Fibroblast of mammary gland (primary cell): ENCODE measurements at places on chromosomes 4 and X.
A peak's percentile ranks its signal among the peaks of the same experiment; 100 is the strongest.

- DNase-seq = peak; percentile 21
Measured at GRCh38 chrX:57573754-57574153, 18.1 kb upstream of the ZXDB start.

DNA sequence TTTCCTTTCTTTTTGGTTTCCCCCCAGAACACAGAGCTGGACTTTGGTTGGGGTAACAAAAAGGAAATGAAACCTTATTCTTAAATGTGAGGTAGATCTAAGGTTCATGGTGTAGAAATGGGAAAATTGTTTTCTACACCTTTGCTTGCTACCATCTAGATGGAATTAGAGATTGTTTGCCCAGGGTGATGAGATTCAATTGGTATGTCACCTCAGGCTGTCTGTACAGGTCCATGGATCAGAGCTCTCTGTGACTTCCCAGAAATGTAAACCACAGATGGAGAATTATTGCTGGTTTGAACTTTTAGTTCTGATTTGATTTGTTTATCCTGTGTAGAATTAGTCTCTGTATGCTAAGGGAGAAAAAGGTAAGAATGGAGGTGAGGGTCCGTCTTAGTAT, 146.7 kb downstream of the PCDH7 start:
- DNase-seq = no peak

DNA sequence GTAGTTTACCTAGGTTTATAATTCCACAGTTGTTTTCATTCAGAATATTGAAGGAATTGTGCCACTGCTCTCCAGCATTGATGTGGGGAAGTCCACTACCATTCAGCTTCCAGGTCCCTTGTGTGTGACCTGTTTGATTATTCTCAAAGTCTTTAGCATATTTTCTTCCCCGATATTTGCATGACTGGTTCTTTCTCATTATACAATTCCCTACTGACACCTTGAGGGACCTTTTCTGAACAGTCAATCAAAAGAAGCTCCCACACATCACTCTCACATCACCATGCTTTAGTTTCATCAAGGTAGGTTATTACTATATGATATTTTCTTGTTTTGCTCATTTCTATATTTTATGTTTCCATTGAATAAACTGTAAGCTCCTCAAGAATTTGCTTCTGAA, 44.1 kb downstream of the SLC39A8 start:
- no peak for DNase-seq

DNA sequence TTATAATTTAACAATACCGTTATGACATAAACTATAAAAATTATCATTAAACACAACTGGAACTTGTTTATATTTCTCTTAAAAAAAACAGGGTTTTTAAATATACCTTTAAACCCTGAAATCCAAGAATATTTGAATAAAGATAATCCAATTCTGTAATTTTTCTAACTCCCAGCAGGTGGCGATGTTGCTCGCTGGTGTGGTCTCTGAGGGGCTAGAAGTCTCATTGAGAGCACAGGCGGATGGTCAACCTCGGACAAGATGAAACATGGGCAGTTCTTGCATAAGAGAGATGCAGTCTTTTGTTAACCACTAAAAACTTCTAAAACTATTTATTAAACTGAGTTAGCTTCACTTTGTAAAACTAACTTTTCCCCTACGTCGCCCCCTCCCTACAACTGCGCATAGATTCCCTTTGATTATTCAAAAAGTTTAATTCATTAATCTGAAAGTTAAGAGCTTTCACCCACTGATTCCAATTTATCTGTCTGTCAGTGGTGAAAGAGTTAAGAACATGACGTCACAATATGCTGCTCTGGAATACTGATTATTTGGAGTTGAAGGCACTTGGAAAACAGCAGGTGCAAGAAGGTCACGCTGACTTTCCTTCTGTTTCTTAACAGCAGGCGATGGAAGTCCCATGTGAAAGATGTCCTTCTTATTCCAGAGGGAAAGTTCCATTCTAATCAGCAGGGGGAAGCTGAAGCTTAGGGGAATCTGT, 29.5 kb downstream of the DMP1 start:
- peak; percentile 76 for DNase-seq

DNA sequence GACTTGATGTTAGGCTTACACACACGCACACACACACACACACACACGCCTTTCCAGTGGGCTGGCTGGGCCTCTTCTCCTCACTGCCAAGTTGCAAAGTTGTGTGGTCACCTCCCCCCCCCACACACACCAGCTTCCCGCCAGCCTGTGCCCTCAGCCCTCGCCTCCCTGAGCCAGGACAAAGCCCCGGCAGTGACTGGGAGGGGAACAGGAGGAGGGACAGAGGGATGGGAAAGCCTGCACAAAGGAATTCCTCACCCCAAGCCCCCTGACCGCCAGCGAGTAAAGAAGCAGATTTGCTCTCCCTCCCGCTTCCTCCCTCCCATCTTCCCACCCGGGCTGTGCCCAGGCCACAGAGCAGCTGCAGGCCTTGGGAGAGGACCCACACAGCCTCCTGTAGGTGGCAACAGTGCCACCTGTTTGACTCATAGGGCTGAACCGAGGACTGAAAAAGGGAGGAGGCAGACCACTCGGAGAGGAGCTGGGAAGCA, at the start of gene GDPD2:
TSS of gene GDPD2 (plus strand) at position 464 of the 491 bp plus-strand sequence. CDS start 1,671 bp downstream, outside the sequence.
- peak; percentile 11 for DNase-seq

GRCh38 chrX:13357925-13358324, 38.1 kb upstream of the ATXN3L start:
- no peak for DNase-seq

DNA sequence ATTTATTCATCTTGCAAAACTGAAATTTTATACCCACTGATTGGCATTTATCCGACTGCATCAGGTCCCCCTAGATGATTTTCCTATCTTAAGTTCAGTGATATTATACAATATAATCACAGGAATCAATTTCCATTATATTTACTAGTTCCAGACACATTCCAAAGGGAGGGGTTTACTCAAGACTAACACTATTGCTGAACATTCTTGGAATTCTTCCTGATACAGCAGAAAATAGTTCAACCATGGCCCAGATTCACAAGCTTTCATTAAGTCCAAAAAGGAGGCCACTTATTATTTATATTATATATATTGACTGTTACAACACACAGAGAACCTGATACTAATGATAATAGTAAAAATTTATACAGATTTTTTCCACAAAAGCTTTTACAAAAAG, 2353.6 kb downstream of the PCDH7 start:
- DNase-seq = peak; percentile 27

DNA sequence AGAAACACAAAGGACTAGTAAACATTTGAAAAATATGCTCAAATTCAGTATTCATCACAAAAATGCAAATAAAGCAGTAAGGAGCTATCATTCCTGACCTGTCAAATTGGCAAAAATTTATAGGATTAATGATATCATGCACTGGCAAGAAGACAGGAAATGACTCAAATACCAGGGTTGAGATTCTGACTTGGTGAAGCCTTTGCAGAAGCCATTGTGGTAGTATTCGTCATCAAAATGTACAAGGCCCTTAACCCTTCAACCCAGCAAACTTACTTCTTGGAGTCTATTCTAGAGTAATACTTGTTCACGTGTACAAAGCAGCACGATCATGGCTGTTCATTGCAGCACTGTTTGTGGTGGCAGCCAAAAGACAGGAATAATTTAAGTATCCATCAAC, 132.4 kb downstream of the ENOX2 start:
- peak; percentile 90 for DNase-seq

- DNase-seq = peak; percentile 80
Measured at GRCh38 chr4:123599061-123599919, 202.7 kb downstream of the SPRY1 start.

GRCh38 chr4:95547715-95548471, 880 bp downstream of the UNC5C start:
- DNase-seq = no peak

DNA sequence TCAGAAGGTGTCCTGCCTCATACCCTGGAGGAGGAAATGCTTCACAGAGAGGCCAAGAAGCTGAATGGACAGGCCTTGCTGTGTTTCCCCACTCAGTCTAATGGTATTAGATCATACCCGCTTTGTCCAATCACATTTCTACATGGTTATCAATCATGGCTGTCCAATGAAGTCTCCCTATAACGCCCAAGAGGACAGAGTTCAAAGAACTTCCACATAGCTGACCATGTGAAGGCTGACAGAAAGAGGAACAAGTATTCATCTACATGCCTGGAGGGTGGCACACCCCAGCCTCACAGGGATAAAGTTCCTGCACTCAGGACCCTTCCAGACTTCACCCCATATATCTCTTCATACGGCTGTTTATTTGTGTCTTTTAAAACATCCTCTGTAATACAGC, 123.4 kb downstream of the MANBA start:
- no peak for DNase-seq

DNA sequence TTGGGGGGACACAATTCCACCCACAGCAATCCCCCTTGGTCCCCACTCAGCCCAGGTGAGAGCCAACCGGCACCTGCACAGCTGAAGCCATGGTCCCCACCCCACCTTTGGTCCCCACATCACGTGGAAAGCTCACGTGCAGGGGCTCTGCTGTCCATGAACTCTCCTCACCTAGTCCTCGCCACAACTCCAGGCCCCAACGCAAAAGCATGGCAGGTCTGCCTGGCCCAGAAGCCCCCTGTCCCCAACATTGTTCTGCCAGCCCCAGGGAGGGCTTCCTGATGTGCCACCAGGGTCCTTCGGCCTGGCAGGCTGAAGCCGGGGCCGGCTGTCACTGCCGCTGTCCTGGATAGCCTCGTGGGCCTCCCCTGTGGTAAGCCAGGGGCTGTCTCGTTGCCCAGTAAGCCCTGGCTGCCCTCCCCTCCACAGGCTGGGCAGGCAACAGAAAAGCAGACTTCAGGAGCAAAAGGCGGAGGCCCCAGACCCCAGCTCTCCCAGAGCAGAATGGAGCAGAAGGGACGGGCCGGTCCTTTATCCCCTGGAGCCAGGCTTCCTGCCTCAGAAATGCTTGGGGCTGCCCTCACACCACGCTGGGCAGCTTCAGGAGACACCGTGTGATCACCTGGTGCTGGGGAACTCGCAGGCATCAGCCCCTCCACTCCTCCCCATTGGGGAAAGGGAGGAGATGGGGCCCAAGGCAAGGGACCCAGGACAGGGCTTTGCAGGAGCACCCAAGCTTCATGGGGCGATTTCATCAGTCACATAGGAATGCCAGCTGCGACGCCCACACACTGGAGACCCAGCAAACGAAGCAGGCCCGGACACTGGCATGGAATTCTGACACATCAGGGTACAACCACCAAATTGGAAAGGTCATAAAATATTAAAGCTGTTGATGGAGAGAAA, 103.7 kb downstream of the ADRA2C start:
- no peak for DNase-seq

GRCh38 chr4:168569066-168569930, 72.4 kb downstream of the PALLD start:
- peak; percentile 52 for DNase-seq

- DNase-seq = no peak
Measured at GRCh38 chrX:23661671-23662070, 5.6 kb upstream of the PRDX4 start.

GRCh38 chr4:53040851-53041250, 178.7 kb downstream of the RASL11B start:
- no peak for DNase-seq

GRCh38 chrX:134794692-134795091, 136.4 kb upstream of the PLAC1 start:
- peak; percentile 24 for DNase-seq

GRCh38 chr4:70997036-70997435, 3.6 kb downstream of the DCK start:
- DNase-seq = no peak

GRCh38 chr4:18138076-18138665, 116.6 kb upstream of the LCORL start:
- no peak for DNase-seq

GRCh38 chr4:121951521-121952110, at the start of gene TRPC3:
TSS of gene TRPC3 (minus strand) at chr4:121952060. CDS start at chr4:121951680, 380 bp downstream.
- no peak for DNase-seq

DNA sequence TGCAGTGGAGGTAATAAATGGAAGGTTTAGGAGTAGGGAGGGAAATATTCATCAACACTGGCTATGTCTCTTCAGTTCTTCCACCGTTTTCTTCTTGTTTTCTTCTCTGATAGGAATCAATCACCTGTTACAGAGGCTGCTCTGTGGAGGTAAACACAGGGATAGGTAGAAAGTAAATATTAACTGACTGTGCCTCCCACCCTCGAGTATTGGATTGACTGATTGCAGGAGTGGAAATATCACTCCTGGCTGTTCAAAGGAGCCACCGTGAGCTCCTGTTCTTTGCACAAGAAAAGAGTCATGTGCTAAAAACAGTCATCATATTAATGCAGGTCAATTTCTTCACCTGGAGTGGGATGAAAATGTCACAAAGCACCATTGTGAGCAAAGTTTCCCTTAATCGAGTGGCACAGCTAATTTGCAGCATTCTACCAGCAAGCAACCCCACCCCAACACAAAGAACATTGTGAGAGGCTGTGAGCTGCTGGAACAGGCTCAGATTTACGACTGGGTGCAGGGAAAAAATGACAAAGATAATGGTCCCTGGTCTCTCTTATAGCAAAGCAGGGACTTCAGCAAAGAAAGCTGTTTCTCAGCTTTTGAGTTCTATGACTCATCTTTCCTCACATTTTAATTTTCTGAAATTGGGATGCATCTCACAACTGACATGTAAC, 113.7 kb upstream of the TSPAN5 start:
- DNase-seq = no peak
